C1 segment of cervical spinal cord (tissue), 14 donors: ENCODE measurements at places on chromosomes 12 and 14.

- no peak for DNase-seq
Observed at GRCh38 chr14:54232735-54233134, 164.1 kb upstream of the CDKN3 start.

DNA sequence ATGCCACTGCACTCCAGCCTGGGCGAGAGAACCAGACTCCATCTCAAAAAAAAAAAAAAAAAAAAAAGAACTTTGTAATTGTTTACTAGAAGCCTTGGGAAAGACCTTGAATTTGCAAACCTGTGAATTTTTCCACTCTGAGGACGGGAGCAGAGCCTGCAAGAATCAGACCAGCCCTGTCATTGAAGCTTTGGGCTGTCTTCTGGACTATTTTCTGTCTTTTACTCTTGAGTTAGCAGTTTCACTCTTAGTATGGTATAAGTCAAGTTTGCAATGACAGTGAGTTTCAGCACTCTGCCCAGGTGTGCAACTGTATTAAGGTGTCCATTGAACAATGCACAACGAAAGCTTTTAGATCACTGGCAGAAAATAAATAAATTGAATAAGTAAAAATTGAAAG lies 81.4 kb upstream of the KRAS start:
- DNase-seq: no peak

- peak; percentile 64 for DNase-seq
Observed at GRCh38 chr12:4562034-4562657, at the start of gene DYRK4. Gene DYRK4, plus strand, starts transcription at chr12:4562208. Its CDS starts 38 bp downstream, at chr12:4562246.

DNA sequence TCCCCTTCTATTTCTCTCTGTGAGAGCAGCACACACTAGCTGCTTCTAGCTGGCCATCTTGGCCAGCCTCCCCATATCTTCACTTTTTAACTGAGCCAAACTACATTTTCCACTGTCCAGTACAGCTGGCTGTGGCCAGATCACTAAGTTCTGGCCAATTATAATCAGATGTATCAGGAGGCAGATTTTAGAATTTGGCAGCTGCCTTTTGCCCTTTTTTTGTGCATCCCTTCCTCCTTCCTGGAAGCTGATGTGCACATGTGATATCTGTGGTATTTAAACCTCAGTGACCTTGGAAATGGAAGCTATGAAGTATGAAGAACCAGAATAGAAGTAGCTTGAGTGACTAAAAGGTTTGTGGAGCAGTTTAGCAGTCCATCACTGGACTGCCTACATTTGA lies 49.8 kb upstream of the ANO6 start:
- no peak for DNase-seq

- DNase-seq: no peak
Observed at GRCh38 chr14:67815573-67816225, 691 bp downstream of the ZFYVE26 start.

- peak; percentile 62 for DNase-seq
Observed at GRCh38 chr12:15220915-15221885, at the start of gene RERG. Gene RERG, minus strand, starts transcription at chr12:15221417. Its CDS starts 3,928 bp downstream, at chr12:15217489.

- DNase-seq: no peak
Observed at GRCh38 chr14:100623961-100624360, 36.7 kb upstream of the BEGAIN start.

DNA sequence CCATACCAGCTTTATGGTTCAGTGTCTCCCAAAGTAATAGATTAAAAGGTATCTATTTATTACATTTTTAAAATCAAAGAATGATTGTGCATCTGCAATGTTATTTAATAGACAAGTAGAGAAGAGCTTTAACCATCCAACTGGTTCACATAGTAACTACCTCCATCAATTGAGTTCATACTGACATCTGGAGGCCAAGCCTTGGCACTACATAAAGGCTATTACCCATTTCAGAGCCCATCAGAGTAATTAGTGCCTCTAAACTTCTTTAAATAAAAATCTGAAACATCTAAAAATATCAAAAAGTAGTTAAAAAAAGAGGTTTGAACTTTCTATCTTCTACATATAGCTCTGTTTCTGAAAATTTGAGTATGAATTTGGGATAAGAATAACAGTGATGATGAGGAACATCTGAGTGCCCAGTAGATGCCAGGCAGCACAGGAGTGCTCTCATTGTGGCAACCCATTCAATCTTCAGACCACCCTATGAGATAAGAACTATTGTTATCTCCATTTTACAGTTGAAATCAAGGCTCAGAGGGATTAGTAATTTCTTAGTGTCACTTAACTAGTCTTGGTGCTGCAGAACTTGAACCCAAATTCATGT lies 132.9 kb upstream of the DAAM1 start:
- no peak for DNase-seq

- DNase-seq: no peak
Observed at GRCh38 chr12:58932806-58933681, 12.7 kb upstream of the LRIG3 start.

- no peak for DNase-seq
Observed at GRCh38 chr14:74720526-74720925, 7.6 kb downstream of the FCF1 start.

GRCh38 chr14:54278665-54279295 lies 118.0 kb upstream of the CDKN3 start:
- no peak for DNase-seq

DNA sequence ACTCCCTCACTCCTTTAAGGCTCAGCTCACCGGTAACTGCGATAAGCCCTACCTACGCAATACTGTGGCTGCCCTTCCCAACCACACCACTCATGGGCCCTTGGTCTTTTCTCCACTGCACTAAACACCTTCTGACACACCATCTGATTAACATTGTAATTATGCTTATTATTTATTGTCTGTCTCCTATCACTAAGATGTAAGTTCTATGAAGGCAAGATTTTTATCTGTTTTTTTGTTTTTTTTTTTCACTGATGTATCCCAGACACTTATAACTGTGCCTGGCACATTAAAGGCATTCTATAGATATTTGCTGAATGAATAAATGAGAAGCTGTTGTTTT lies 34.2 kb upstream of the PYGL start:
- DNase-seq: no peak

DNA sequence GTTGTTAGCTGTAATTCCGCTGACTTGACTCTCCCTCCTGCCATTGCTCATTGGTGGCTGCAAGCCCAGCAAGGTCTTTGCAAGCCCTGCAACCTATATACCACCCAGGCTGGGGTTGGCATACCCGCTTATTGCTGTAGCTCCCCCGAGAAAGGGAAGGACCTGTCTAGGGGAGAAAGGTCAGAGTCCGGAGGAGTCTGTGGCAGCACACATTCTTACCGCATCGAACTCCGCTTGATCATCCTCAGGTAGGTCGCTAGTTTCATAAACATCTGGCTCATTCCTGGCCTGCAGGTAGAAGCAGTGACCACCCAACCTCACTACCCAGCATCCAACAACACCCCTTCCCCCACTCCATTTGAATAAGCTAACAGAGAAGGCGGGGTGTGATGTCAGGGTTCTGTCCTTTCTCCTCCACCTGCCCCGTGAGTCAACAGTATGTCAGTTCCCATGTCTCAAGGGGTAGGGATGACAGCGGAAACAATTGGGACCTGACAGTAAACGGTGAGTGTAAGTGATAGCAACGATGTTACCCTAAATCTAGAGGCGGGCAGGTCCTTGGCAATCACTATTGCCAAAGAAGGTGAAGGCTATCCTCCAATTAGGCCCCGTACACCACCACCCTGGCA lies 1.1 kb downstream of the DCTN2 start:
- no peak for DNase-seq

DNA sequence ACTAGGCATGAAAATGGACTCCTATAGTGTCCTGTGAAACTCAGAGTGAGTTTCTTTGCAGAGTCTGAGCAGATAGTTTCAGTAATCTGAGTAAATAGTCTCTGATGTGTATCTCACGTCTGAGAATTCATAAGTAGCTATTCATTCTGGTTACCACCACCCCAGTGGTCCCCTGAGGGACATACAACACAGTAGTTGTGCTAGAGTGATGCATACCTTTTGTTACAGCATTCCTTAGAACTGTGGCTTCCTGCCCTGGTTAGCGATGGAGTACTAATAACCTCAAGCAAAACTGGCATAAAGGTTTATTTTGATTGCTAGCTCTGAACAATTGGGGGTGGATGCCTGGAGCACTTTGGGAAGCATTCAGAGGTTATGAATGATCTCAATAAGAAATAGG lies 114.7 kb downstream of the DAAM1 start:
- no peak for DNase-seq

DNA sequence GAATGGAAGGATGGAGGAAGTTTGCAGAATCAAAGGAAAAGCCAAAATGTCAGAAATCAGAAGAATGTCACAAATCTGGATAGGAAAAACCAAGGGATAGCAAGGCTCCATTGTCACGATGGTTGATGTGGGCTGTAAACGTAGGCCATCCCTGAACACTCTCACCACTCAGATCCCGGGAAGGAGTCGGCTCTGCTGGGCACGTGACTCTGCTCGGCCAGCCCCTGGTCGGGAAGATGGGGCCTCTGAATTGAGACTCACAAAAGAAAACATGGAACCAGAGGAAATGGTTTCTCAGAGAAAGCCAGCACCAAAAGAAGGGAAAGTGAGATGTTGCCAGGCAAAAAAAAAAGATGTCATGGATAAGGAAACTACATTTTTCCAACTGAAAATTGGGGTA lies 26.2 kb downstream of the TCP11L2 start:
- DNase-seq: no peak

DNA sequence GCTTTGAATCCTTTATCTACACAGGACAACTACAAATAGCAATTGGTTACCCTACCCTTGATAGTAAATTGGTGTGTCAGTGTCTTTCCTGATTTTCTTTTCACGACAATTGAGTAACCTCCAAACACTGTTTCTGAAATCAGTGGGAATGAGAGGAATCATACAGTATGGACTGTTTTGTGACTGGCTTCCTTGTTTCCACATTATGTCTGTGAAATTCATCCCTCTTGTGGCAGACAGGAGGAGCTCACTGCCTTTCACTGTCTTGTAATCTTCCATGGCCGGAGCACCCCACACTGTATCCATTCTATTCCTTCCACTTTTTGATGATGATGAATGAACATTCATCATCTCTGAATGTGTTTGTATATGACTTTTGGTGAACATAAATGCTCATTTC lies 164.0 kb upstream of the PZP start:
- no peak for DNase-seq

DNA sequence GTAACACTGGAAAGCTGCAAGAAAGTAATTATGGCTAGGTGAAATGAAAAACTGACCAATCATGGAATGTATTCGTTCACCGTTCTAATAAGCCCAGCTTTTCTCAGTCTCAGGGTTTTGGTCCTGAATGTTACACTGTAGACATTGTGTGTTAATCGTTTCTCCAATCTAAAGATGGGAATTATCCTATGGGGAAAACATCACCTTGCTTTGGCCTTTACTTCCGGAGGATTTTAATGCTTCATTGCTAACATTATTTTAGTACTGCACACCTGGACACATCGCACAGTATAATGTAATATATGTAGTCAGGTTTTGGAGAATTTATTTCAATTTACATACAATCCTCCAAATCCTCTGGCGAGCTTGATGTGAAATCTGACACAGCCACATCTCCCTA lies 1.2 kb upstream of the TRHDE start:
- no peak for DNase-seq
